Naive thymus-derived CD4-positive, alpha-beta T cell (primary cell): ENCODE measurements at places on chromosomes 11 and 22. TPM values are rescaled to one million over a fixed set of nuclear protein-coding genes. Genes with fewer than 3 reads are reported as not detected.

Gene MFRP
- total RNA-seq, result not detected

Gene MAML2
- total RNA-seq, result 52.5 TPM

Gene MN1
- 0.38 TPM for total RNA-seq

Gene OR51B4
- not detected for total RNA-seq

Gene KDM4D
- total RNA-seq, result 0.70 TPM

Gene DDTL
- total RNA-seq, result 3.6 TPM

Gene EML3
- total RNA-seq, result 144 and 152 TPM in 2 replicates

Gene DERL3
- 1.6 TPM for total RNA-seq

Gene PATE4
- not detected in 2 replicates for total RNA-seq

- H3K27ac ChIP-seq, result peak overlapping the region; percentile 79
- peak overlapping the region; percentile 30 for H3K4me3 ChIP-seq
- DNase-seq, result peak; percentile 44
- H3K4me1 ChIP-seq, result peaks cover 95% of the 10 kb centered on the region
Measured at GRCh38 chr22:39933741-39934140, 26.5 kb upstream of the TMA7B start.

GRCh38 chr11:110852921-110853490 is 140.8 kb upstream of the ARHGAP20 start:
- H3K36me3 ChIP-seq, result no peaks in the 10 kb centered on the region
- no peak overlapping the region for H3K4me3 ChIP-seq
- H3K27me3 ChIP-seq, result no peaks in the 10 kb centered on the region
- H3K4me1 ChIP-seq, result no peaks in the 10 kb centered on the region
- DNase-seq, result no peak
- no peak overlapping the region for H3K27ac ChIP-seq

- H3K27me3 ChIP-seq, result no peaks in the 10 kb centered on the region
- no peak overlapping the region for H3K27ac ChIP-seq
- H3K4me3 ChIP-seq, result no peak overlapping the region
- no peaks in the 10 kb centered on the region for H3K36me3 ChIP-seq
Measured at GRCh38 chr11:87443707-87444106, 406.0 kb downstream of the TMEM135 start.

GRCh38 chr11:14541192-14541947 is 21.2 kb upstream of the PSMA1 start:
- H3K27ac ChIP-seq, result no peak overlapping the region
- H3K4me3 ChIP-seq, result no peak overlapping the region
- H3K27me3 ChIP-seq, result no peaks in the 10 kb centered on the region
- no peak for DNase-seq
- H3K4me1 ChIP-seq, result peaks cover 17% of the 10 kb centered on the region

- no peaks in the 10 kb centered on the region for H3K36me3 ChIP-seq
- H3K4me3 ChIP-seq, result no peak overlapping the region
- no peaks in the 10 kb centered on the region for H3K4me1 ChIP-seq
- DNase-seq, result no peak
Measured at GRCh38 chr11:33187998-33188722, 26.9 kb upstream of the CSTF3 start.

DNA sequence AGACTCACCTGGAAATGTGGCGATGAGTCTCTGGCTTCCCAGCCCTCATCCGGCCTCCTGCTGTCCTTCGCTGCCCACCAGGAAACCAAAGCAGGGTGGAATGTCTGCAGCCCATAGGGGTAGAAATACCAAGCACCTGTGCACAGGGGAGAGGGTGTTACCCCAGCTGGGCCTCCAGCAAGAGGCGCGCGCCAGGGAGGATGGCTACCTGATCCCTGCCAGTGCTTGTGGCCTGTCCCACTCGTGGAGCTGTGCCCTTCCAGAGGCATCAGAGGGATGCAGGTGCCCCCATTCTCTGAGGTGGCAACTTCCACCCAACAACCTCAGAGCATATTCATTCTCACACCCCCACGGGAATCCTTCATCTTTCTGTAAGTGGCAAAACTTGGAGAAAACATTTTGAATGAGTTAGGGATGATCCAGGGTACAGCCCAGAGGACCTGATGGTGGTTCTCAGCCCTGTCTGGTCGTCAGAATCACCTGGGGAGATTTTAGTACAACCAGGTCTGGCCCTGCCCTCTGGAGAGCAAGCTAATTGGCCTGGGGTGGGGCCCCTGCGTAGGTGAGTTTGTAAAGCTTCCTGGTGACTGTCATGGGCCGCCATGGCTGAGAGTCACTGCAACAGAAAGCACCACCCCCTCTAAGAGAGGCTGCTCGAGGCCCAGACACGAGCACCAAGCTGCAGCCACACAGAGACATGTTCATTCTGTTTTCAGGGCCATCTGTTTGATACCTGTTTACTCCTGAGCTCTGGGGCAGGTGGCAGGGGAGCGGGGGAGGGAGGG is 9.9 kb downstream of the SUN2 start:
- peaks cover 38% of the 10 kb centered on the region for H3K4me1 ChIP-seq
- peak overlapping the region; percentile 9 for H3K27ac ChIP-seq
- no peak overlapping the region for H3K4me3 ChIP-seq
- no peak for DNase-seq
- H3K36me3 ChIP-seq, result peaks cover 92% of the 10 kb centered on the region

- H3K4me3 ChIP-seq, result no peak overlapping the region
- no peak for DNase-seq
- H3K36me3 ChIP-seq, result no peaks in the 10 kb centered on the region
- H3K27ac ChIP-seq, result no peak overlapping the region
Measured at GRCh38 chr11:127247261-127247851, 246.8 kb upstream of the KIRREL3 start.

GRCh38 chr22:31897842-31898805 is 46.2 kb upstream of the YWHAH start:
- H3K4me3 ChIP-seq, result no peak overlapping the region
- H3K36me3 ChIP-seq, result peaks cover 10% of the 10 kb centered on the region
- H3K4me1 ChIP-seq, result no peaks in the 10 kb centered on the region
- H3K27me3 ChIP-seq, result no peaks in the 10 kb centered on the region
- DNase-seq, result no peak

GRCh38 chr22:48821346-48821690 is 1006.4 kb downstream of the BRD1 start:
- H3K27ac ChIP-seq, result no peak overlapping the region
- H3K4me3 ChIP-seq, result no peak overlapping the region
- DNase-seq, result no peak
- H3K27me3 ChIP-seq, result no peaks in the 10 kb centered on the region
- H3K36me3 ChIP-seq, result no peaks in the 10 kb centered on the region

- no peaks in the 10 kb centered on the region for H3K36me3 ChIP-seq
- H3K27me3 ChIP-seq, result no peaks in the 10 kb centered on the region
- no peak overlapping the region for H3K27ac ChIP-seq
- H3K4me3 ChIP-seq, result no peak overlapping the region
- no peak for DNase-seq
Measured at GRCh38 chr11:44651535-44652155, 75.1 kb upstream of the TSPAN18 start.

DNA sequence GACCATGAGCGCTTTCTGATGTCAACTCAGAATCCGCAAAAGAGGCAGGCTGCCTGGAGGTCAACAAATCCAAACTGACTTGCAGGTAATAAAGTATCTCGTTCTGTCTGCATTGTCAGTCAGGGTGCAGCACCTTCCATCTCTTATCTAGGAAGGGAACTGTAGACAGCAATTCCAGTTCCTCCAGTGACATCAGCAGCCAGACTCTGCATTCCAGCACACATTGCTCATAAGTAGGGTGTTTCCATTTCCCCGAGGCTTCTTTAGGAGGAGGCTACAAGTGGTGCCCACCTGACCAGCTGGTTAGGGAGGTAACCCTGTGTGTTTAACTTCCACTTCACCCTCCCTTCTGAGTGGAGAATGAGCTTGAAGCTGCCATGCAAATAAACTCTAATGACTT is 53.3 kb downstream of the NTM start:
- no peak for DNase-seq
- no peaks in the 10 kb centered on the region for H3K27me3 ChIP-seq
- no peak overlapping the region for H3K27ac ChIP-seq
- H3K4me3 ChIP-seq, result no peak overlapping the region
- H3K4me1 ChIP-seq, result no peaks in the 10 kb centered on the region
- no peaks in the 10 kb centered on the region for H3K36me3 ChIP-seq

DNA sequence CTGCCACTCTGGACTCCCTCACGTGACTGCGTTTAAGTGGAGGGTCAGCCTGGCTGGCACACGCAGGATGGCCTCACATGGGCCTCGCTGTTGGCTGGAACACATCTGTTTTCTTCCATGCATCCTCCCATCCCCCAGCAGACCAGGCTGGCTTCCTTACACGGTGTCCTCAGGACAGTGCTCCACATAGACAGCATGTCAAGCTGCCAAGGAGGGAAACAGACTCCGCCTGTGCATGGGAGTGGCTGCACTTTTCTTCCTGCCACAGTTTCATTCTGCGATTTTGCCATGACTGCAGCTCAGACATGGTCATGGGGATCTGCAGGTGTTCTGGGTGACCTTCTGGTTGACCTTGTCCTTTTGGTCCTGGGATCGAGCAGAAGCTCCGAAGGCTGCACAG is 344.2 kb downstream of the SHANK2 start:
- no peaks in the 10 kb centered on the region for H3K36me3 ChIP-seq
- H3K4me3 ChIP-seq, result no peak overlapping the region
- H3K27ac ChIP-seq, result no peak overlapping the region
- no peak for DNase-seq
- no peaks in the 10 kb centered on the region for H3K4me1 ChIP-seq

- no peak overlapping the region for H3K27ac ChIP-seq
- DNase-seq, result no peak
- no peaks in the 10 kb centered on the region for H3K4me1 ChIP-seq
- H3K4me3 ChIP-seq, result no peak overlapping the region
Measured at GRCh38 chr11:109317726-109318125, 104.3 kb upstream of the C11orf87 start.

- H3K4me3 ChIP-seq, result no peak overlapping the region
- no peaks in the 10 kb centered on the region for H3K4me1 ChIP-seq
- no peaks in the 10 kb centered on the region for H3K36me3 ChIP-seq
- no peak for DNase-seq
Measured at GRCh38 chr11:27120211-27120610, 79.6 kb downstream of the BBOX1 start.

GRCh38 chr11:61814247-61814957 is 2.4 kb downstream of the FADS1 start:
- no peaks in the 10 kb centered on the region for H3K27me3 ChIP-seq
- no peak overlapping the region for H3K27ac ChIP-seq
- no peaks in the 10 kb centered on the region for H3K36me3 ChIP-seq
- peak overlapping the region; percentile 74 for H3K4me3 ChIP-seq
- peaks cover 8% of the 10 kb centered on the region for H3K4me1 ChIP-seq
